IMR-90 (cell line): ENCODE measurements at places on chromosomes 16 and 17.

- no peak for DNase-seq
Measured at GRCh38 chr17:58020401-58020800, 13.4 kb upstream of the SRSF1 start.

- no peak for DNase-seq
Measured at GRCh38 chr17:68602289-68602688, 1.1 kb upstream of the FAM20A start.

DNA sequence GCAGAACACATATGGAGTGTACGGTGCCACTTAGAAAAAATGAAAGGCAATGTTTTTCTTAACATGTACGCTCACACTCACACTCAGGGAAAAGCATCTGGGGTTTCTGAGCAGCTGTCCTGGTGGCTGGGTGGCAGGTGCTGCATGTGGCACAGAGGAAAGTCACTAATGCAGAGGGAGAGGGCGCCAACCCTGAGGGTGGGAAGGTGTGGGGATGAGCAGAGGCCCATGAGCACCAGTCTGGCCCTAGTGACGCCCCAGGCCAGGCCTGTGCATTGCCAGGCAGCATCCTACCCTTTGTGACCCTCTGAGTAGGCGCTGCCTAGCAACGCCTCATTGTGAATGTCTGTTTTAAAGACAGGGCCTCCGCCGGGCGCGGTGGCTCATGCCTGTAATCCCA, 19.1 kb upstream of the LCMT1 start:
- no peak for DNase-seq

- peak; percentile 62 for DNase-seq
Measured at GRCh38 chr17:70070305-70071027, 4.6 kb upstream of the KCNJ16 start.

GRCh38 chr16:3866703-3867431, 13.6 kb downstream of the CREBBP start:
- no peak for DNase-seq

DNA sequence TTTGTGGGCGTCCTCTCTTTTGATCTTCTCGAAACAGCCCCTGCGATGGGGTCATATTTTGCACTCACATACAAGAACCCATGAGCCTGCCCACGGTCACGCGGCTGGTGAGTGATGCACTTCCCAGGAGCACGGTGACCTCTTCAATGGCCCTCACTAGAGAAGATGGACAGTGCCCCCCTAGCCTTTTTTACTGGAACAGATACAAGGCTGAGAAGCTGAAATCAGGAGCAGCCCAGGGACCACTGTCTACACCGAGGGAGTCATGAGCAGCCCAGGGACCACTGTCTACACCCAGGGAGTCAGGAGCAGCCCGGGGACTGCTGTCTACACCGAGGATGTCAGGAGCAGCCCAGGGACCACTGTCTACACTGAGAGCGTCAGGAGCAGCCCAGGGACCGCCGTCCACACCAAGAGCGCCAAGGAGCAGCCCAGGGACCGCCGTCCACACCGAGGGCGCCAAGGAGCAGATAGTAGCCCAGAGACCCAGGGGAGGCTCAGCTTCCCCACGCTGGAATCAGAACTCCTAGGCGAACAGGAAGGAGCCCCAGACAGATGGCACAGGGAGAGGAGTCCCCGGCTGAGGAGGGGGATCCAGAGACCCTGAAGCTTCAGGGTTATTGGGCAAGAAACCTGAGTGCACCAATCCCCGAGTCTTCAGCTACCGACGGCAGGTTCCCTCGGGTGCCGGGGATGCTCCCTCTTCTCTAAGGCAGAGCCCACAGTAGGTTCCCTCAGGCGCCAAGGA, 23.7 kb downstream of the ACSF3 start:
- DNase-seq = no peak
